Fibroblast of lung (primary cell): ENCODE measurements at places on chromosomes 5 and 9.

DNA sequence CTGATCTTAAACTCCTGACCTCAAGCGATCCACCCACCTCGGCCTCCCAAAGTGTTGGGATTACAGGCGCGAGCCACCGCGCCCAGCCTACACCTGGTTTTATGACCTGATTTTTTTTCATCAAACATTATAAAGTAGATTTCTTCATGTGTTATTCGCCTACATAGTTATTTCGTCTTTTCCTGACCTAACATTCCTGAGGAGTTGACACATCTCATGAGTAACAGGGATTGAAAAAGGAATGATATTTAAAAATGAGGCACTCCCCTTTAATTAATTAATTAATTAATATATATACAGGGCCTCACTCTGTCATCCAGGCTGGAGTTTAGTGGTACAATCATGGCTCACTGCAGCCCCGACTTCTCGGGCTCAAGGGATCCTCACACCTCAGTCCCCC lies 20.2 kb upstream of the MTMR12 start:
- no peak for DNase-seq

DNA sequence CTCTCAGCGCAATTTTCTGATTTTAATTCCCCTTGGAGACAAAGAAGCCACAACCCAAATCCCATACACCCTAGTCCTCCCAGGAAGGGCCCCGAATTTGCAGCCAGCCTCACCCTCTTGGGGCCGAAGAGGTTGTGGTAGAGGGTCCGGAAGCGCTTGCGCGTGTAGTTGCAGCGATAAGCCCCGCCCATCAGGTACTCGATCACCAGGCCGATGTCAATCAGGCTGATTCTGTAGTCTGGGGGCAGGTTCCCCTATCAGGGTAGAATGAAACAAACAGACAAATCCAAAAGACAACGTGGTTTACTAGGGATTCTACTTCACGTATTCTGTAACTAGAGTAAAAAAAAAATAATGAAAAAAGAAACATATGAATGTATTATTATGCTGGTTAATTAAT lies 210.6 kb upstream of the KLF9 start:
- no peak for DNase-seq

GRCh38 chr9:130946766-130947617 lies 7.9 kb upstream of the FIBCD1 start:
- DNase-seq: peak; percentile 40

- no peak for DNase-seq
Measured at GRCh38 chr5:17114233-17114632, 103.2 kb upstream of the BASP1 start.

DNA sequence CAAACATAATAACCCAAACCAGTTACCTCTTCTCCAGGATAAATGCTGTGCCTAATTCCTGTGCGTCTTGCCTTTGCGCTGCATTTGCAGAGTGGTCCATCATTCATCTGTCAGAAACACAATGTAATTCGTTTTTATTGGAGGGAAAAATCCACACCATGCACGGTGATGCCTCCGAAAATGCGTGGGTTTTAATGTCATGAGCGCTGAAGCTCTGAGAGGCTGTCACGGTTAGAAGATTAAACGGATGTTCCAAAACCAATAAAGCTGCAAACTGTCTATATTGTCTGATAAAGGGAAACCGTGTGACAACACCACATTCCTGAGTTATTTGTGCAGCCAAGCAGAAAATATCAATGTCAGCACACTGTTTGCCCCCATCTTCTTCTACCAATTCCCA lies 27.4 kb downstream of the DROSHA start:
- DNase-seq: no peak

GRCh38 chr9:88987661-88988060 lies 3.6 kb upstream of the S1PR3 start:
- DNase-seq: no peak

DNA sequence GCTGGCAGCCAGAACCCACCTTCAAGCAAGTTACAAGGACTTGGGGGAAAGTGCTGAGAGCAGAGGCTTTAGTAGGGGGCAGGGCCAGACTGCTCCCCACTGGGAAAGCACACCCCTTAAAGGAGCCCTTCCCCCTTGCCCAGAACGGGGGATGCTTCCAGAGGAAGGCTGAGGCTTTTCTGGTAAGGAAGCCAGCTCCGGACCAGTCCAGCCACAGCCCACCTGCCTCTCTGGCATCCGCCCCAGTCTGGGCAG lies 4.2 kb upstream of the DPM2 start:
- no peak for DNase-seq
